RPMI7951 (cell line): ENCODE measurements at places on chromosomes 4 and X.

DNA sequence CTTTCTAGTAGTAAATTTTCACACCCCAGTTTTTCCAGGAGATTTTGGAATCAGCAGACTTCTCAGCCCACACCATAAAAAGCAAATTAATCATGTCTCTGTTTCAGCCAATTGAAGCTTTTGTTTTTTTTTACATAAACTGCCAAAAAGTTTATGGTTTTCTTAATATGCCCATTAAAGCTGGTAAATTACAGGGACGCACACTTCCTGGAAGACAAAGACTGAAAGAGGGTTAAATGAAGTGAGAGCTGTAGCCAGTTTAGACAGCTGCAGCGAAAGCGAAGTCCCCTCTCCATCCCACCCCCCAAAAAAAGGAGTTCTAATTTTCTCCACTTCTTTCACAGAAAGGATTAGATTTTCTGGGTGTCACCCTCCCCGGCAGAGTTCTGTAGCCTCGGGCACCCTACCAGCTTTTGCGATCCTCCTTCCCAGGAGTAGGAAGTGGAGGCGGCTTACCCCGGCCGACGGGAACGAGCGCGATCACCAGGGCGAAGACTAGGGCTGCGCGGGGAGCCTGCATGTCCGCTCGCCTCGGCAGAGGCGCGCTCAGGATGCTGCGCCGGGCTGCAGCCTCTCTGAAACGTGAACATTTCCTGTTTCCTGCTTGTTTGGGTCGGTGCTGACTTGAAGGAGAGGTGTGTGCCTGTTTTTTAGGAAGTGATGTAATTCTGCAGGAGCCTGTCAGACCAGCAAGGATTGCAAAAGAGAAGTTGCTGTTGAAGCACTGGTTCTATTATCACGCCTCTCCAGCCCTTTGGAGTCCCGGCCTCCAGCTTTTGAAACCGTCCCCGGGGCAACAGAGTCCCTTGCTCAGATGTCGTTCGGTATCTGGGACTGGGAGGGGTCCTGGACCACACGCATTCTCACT lies at the start of gene TMEM154:
Gene TMEM154, minus strand, starts transcription at position 584 of the 868 bp plus-strand sequence. Its CDS starts 64 bp downstream, at position 520.
- DNase-seq = peak; percentile 54

DNA sequence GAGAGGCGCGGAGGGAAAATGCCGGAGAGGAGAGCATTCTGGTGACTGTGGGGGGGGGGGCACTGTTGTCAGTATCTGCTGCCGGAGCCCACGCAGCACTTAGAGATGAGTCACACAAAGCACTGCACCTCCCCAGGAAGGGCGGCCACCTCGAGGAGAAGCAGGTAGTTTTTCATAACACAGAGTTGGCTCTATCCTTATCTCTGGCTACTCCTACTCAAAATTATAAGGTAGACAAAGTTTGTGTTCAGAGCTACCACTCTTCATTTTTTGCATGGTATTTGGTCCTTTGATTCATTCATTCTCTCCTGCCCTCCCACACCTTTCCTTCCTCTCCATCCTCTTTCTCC lies 76.2 kb upstream of the SCOC start:
- peak; percentile 20 for DNase-seq

- DNase-seq = no peak
Measured at GRCh38 chrX:35696760-35697234, 101.3 kb upstream of the MAGEB16 start.

DNA sequence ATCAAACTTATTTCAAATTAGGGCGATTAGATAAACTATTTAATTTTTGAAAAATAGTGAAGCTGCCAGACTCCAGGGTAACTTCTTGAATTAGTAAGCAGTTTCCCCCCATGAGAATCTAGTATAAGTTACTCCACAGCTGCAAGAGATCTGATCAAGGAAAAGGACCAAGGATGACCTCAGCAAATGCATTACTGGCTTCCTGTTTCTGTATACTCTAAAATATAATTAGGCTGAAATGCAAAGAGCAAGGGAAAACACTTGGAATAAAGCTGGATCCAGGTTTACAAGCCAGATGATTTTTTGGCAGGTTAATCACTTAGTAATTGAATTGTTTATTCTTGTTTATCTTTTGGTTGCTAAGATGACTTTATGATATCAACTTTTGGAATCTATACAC lies 13.4 kb upstream of the P2RY10 start:
- DNase-seq = no peak

DNA sequence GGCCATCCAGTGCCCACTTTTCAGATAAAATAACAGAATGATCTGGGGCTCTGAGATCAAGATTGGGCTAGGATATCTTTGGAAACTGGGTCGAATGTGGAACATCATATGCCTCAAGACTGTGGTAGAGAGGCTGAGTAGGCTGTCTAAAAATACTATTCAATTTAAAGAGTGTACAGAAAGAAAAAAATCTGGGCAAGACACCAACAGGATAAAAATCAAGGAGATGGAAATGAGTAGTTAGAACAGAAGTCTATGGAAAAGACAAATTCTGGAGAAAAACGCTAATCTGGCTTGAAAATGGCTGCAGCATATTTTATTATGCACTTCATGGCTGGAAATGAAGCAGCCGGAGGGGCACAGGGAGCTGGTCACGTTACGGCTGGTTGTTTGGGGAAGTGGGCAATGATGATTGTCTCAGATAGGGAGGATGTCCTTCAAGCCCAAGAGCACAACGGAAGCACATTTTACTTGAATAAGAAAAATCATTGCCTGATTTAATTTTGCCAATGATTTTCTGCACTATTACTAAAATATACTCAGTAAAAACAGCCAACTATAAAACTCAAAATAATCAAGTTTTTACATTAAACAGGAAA lies 27.1 kb upstream of the MAPK10 start:
- no peak for DNase-seq
